ENCODE measurements at places on chromosomes 12 and 14.

DNA sequence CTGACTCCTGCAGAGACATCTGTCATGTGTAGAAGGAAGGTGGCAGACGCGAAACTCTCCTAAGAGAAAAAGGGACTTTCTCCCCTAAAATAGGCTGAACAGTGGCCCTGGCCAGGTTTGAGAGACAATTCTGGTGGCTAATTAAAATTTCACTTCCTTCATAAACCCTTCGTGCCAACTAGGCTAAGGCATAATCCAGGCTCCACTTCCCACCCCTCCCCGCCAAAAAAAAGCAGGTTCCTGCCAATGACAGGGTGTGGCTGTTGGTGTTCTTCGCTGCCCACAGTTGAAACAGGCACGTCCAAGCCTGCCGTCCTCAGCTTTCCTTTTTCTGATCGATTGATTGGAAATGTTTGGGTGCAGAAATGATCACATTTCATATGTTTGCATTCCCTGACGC, 144.6 kb downstream of the GCH1 start:
- no peak for DNase-seq

- DNase-seq = no peak
Measured at GRCh38 chr14:36773558-36773957, 111.9 kb downstream of the PAX9 start.

GRCh38 chr12:52890417-52890816, 14.5 kb downstream of the KRT8 start:
- no peak for DNase-seq

DNA sequence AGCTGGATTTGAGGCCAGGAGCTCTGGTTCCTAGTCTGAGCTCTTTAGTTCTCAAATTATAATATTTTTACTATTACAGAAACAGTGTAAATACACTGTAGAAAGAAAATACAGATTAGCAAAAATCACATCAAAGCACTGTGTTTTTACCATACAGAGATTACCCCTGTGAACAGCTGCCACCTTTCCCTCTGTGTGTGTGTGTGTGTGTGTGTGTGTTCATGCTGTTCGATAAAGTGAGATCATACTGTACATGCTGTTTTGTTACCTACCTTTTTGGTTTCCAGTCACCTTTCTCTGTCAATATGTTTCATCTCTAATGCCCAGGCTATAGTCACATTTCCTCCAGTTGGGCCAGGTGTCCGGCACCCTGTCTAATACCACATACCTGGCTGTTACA, 26.9 kb downstream of the MVK start:
- DNase-seq = no peak

- DNase-seq = no peak
Measured at GRCh38 chr12:50923361-50924130, 28.8 kb upstream of the HIGD1C start.

DNA sequence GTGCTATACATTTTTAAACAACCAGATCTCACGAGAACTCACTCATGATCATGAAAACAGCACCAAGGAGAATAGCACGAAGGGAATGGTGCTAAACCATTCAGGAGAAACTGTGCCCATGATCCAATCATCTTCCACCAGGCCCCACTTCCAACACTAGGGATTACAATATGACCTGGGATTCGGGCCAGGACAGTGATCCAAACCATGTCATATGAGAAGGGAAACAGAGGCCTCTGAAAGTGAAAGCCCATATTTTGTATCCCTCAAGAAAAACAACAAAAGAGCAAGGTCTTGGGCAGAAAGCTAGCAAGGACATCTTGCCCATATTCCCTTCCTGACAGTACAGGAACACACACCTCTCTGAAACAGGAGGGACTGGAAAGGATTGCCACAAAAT, 163.9 kb upstream of the VASH1 start:
- DNase-seq = no peak

DNA sequence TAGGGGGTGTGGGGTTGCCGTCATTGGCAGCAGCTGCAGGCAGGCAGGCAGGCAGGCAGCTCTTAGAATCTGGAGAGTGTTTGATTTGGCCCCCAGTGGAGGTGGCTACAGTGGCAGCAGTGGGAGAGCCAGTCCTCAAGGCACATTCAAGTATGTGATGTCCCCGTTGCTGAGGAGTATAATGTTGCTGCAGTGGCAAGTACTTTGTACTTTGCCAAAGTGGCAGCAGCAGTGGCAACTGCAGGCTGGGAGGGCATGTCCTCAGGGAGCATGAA, 147.1 kb downstream of the PAPOLA start:
- no peak for DNase-seq

GRCh38 chr14:77612011-77612620, 4.3 kb downstream of the SPTLC2 start:
- no peak for DNase-seq

GRCh38 chr14:94868772-94869072, 98.8 kb upstream of the GSC start:
- DNase-seq = no peak

- no peak for DNase-seq
Measured at GRCh38 chr14:93375673-93376156, 28.7 kb downstream of the COX8C start.

DNA sequence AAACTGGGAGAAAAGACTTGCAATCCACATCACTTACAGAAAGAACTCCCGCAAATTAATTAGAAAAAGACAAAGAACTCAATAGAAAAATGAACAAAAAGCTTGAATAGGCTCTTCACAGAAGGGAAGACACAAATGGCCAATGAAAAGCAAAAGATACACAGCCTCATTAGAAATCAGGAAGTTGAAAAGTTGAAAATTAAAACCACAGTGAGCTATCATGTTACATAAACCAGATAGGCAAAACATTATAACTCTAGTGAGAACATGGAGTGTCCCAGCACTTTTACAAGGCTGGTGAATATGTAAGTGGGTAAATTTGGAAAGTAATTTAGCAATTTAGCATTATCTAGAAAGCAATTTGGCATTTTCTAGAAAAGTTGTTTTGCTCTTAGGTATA, 158.4 kb upstream of the RASSF8 start:
- DNase-seq = no peak

- no peak for DNase-seq
Measured at GRCh38 chr14:24954037-24954699, 95.8 kb downstream of the STXBP6 start.

DNA sequence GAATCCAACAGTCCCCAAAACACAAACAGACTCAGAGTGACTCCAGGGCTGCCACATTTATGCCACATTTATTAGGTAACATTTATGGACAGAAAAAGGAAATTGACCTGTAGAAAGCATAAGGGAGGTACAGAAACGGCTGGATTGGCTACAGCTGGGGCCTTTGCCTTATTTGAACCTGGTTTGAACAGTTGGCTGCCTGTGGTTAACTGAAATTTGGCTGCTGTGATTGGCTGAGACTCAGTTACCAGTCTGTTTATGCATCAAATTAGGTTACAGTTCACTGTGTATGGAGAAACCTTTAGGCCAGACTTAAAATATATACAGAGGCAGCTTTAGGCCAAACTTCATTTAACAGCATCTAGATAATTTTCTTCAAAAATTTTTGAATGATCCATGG, 27.8 kb upstream of the PCNX1 start:
- DNase-seq = no peak

DNA sequence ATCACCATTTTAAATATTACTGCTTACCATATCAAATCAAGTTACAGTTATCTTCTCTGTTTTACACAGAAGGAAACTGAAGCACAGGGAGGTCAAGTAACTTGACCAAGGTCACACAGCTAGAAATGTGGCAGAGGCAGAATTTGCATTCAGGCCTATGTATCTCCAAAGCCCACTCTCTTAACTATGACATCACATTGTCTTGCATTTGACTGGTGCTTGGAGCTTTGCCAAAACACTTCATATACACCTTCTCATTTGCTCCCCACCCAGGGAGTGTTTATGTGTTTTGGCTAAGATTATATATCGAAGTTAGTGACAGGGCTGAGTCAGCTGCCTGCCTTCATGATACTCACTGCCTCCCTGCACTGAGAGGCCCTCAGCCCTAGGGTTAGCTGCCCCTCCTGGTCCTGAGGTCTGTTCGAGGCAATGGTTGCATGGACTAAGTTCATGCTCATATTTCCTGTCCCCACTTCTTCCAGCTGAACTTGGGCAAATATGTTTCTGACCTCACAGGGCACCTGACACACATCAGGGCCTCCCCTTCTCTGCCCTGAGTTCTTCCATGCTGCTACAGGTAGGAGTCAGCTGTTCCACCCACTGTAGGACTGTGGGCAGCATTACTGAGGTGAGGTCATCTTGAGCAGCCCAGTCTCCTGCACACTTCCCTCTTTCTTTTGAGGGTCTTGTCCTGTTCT, 1.8 kb downstream of the GALNT6 start:
- no peak for DNase-seq

DNA sequence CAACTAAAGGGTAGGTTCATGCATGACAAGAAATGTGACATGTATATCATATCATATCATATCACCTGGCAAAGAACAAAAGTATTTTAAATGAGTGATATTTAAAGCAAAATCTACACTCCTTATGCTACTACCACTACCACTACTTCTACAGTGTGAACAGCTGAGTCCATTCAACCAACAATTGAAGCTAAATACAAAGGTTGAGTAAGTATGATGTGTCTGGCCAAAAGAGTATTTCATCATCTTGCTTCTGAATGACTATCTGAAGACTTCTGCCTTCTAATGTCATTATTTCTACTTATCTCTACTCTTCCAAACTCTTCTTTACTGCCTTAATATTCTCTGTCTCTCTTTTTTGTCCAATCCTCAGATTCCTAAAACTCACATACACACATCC, 292.6 kb upstream of the CAND1 start:
- DNase-seq = no peak

GRCh38 chr12:93261505-93262094, 116.1 kb upstream of the NUDT4 start:
- DNase-seq = no peak

Data from left renal pelvis (tissue), 4 donors.